Cardiac fibroblast (primary cell): ENCODE measurements at places on chromosomes 11 and 22.
A peak's percentile ranks its signal among the peaks of the same experiment; 100 is the strongest.

GRCh38 chr22:44964722-44965078 lies 45.1 kb downstream of the PHF21B start:
- DNase-seq = no peak

DNA sequence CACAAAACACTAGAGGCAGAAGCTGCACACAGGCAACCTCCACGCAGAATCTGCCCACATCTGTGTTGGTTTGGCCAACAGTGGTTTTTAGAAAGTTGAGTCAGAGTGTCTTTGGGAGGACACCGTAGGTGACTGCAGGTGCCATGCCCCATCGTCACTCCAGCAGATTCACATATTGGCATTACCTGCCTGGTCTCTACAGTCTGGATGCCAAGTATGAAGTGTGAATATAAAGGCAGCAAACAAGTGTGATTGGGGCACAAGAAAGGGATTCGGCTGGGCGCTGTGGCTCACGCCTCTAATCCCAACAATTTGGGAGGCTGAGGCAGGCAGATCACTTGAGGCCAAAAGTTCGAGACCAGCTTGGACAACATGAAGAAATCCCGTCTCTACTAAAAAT lies 11.0 kb upstream of the FXYD2 start:
- DNase-seq = no peak

DNA sequence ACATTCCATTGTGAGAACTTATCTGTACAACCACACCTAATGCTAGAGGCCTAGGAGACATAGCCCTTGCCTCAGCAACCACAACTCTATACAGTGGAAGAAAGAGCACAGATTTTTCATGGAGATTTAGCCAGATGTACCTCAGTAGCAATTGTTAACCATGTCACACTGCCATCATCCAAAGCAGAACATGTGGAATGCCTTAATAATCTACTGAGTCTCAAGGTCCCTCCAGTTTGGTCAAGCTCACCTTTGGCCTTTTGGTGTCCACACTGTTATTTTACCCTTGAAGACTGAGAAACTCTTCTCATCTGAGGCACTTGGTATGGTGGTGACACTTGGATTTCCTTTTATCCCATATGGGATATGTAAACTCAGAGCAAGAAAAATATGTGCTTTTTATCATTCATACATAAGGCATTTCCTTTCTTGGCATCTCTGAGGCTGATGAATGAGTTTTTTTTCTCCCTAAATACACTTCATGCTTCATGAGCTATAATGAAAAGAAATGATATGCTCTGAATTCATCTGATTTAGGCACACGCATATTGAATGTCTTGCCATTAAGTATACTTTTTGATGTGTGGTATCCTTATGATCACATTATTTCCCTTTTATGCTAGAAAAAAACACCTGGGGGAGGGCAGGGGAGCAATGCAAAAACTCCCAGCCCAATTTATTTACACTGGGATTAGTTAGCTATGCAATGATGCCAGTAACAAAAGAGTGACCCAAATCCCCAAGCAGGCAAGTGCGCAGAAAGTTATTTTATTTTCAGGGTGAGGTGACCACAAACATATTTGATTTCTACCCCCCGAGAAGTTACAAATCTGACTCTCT lies 63.3 kb upstream of the ME3 start:
- DNase-seq = peak; percentile 89

- DNase-seq = peak; percentile 0
Measured at GRCh38 chr11:31233425-31233824, 136.1 kb downstream of the DCDC1 start.

- no peak for DNase-seq
Measured at GRCh38 chr11:2588809-2589537, 110.8 kb downstream of the KCNQ1OT1 start.

DNA sequence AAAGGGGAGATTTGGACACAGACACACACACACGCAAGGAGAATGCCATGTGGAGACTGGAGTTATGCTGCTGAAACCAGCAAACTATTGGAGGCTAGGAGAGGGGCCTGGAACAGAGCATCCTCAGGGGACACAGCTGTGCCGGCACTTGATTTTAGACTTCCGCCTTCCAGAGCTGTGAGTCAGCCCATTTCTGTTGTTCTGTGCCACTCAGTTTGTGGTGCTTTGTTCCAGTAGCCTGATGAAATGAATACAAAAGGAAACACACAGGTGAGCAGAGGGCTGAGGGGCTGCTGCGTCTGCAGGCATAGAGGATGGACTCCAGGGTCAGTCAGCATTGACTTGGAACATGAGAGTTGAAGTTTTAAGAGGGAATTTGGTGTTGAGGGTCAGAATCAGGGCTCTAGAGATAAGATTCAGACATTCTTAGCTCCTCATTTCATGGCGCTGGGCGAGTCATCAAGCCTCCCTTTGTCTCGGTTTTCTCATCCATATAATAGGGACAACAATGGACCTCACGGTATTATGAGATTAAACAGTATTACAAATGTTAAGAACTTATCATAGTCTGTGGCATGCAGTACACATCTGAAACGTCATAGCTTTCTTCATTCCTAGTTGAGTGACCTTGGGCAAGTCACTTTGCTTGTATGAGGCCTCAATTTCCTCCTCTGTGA lies 191.0 kb downstream of the MIAT start:
- peak; percentile 73 for DNase-seq

DNA sequence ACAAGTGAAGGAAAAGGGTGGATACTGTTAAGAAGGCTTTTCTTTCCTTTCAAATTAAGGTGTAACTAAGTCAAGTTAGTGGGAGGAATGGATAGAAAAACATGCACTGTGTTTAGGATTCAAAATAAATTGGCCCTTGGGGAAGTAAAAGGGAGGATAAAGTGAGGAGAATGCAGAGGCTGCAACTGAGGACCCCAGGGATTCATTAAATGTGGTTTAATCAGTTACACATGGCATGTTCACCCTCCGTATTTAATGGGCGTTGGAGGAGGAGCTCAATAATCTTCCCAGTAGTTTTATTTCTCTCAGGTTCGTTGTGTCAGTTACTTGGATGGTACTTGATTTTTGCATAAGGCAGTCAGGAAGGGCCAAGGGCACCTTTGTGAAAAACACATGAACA lies 966.3 kb downstream of the JRKL start:
- no peak for DNase-seq
